ENCODE measurements at places on chromosomes 7 and 10.

GRCh38 chr10:11713186-11713743 lies 28.9 kb upstream of the ECHDC3 start:
- no peak for DNase-seq

DNA sequence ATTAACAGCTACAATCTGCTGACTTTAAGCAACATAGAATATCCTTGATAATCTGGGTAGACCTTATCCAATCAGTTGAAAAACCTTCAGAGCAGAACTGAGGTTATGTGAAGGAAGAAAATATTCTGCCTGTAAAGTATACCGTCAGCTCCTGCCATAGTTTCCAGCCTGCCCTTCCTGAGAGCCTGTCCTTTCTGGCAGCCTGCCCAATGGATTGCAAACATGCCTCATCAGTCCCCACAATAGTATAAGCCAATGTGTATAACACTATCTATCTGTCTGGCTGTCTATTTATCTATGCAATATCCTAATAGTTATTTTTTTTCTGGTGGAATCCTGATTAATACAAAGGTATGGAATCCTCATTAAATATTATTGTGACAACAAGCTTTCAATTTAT lies 489.2 kb upstream of the KCND2 start:
- no peak for DNase-seq

DNA sequence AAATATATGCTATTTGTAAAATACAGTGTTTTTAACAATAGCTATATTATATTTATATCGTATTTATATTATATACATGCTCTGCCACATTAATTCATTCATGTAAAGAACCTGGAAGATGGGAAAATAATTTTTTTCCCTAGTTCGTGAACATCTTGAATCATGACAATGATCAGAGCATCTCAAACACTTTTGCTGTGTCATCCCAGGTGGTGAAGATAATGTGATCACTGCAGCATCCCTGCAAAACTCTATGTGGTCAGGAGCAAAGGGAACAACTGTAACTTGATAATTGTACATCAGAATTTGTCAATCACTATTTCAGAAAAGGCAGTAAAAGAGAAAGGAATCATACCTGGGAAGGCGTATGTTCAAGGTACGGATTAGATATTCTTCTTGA lies 39.3 kb downstream of the RAPGEF5 start:
- DNase-seq, result no peak

DNA sequence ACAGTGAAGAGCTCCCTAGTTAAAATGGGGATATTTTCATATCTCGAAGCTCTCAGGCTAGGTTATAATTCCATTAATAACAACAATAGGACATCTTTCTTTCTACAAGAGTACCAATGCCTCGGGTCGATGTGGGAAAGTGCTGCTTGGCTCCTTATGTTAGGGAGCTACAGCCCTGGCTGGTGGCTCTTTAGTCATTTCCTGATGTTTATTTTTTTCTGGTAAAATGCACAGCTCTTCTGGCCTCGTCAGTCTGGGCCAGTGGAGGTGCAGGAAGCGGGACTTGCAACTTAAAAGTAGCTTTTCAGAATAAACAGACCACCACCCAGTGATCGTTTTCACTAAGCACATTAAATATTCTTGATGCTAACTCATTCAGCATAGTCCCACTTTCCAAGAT lies 58.3 kb downstream of the MKX start:
- no peak for DNase-seq

DNA sequence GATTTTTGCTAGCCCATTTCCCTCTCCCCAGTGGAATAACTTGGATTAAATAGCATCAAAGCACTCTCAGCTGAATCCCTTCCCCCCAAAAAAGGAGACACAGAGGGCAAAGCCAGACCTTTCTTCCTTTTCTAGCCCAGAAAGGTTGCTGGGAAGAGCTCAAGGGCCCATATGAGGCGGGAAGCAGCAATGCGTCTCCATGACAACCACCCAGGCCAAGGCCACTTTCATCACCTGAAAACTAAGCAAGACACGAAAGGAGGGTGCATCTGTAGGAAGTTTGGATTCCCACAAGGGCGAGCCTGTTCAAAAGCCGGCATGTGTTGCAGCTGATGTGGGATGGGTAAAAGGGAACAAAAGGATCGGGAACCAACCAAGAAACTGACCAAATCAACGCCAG lies 229.1 kb downstream of the PLXNA4 start:
- no peak for DNase-seq

DNA sequence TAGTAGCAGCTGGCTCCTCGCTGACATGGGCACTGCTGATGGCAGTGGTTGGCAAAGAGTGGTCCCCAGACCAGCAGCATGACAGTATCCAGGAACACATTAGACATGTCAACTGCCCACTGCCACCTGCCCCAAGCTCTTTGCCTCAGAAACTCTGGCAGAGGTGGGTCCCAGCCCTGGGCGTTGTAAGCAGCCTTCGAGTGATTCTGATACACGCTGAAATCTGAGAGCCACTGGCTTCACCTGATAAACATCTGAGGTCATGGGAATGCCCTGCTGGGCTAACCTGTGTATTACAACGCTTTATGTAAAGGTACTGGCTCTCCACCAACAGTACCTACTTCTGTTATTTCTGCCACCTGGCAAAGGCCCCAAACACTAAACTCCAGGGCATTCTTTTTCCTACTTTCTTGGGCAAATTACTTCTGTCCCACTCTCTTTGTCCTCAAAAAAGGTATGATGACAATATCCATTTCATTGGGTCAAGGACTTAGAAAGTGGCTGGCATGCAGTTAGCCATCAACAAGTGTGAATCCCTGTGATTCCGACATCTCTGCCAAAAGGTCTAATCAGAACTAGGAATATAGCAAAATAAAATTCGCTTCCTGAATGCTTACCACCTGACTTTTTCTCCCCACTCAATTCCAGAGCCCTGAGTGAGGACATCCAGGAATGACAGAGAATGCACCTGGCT lies 9.2 kb downstream of the SGMS1 start:
- DNase-seq, result no peak

DNA sequence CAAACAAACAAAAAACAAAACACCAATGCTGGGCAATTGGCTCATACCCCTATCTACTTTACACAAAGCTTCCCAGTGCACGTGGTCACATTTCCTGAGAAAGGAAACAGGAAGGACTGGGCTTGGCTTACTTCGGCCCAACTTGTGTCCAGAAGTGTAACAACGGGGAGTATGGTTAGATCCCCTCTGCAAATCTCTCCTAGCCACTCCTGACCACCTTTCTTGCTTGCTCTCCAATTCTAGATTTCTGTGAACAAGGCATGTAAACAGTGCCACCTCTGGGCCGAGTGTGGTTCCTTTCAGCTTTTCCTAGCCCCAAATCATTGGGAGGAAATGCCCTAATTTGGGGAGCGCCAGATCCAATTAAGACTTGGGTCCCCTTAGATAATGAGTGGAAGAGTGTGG lies 21.0 kb upstream of the FRAT2 start:
- no peak for DNase-seq

GRCh38 chr7:81672872-81673271 lies 97.0 kb downstream of the HGF start:
- DNase-seq, result no peak

GRCh38 chr7:134200970-134201369 lies 73.8 kb downstream of the LRGUK start:
- no peak for DNase-seq

GRCh38 chr10:112039823-112040222 lies 143.7 kb downstream of the GPAM start:
- no peak for DNase-seq

- no peak for DNase-seq
These were observed 40.0 kb upstream of the PTPN12 start for GRCh38 chr7:77497079-77497478.

- DNase-seq, result no peak
These were observed 220.9 kb downstream of the RNLS start for GRCh38 chr10:88361995-88362807.

- peak; percentile 48 for DNase-seq
These were observed 48.5 kb upstream of the SLC29A3 start for GRCh38 chr10:71270301-71271220.

- DNase-seq, result no peak
These were observed 689.6 kb downstream of the NRG3 start for GRCh38 chr10:82564353-82565196.

GRCh38 chr10:128152741-128153580 lies 26.7 kb upstream of the MKI67 start:
- DNase-seq, result no peak

DNA sequence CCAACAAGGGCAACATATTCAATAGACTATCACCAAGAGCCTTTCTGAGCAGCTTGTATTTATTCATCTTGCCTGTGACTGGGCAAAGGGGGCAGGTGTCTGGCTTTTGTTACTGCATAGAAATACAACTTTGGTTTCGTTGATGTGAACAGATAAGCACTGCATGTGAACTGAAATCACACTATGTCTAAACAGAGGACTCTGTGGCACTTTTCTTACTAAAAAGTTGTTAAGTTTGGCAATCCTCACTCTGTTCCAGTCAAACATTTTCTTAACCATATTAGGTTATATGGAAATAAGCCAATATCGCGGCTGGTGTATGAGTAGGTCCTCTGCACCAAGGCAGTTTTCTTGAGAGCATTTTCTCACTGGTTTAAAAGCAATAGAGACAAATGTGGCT lies 48.5 kb downstream of the CALD1 start:
- DNase-seq, result no peak

DNA sequence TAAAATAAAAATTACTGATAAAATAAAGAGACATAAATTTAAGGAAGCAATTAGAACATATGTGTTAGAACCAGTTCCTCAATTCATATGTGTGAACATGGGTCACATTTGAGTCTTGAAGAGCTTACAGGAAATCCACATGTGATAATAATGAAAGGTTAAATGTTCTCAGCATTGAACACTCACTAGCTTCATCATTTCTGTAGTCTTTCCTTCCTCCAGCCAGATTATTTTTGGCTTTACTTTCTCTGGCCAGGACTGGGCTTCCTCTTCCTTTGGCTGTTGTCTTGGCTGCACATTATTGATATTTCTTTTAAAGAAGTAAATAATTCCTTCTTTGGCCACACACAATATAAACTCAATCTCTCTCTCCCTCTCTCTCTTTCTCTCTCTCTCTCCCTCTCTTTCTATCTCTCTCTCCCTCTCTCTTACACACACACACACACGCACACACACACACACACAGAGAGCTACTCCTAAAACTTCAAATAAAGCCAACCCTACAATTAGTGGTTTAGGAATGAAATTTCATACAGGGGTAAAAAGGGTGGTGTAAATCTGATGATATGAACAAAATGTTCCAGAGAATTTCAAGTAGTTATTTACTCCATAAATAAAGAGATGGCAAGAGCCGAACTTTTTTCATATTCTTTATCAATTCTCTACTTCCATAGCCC lies 171.2 kb downstream of the REEP3 start:
- no peak for DNase-seq

GRCh38 chr7:12397671-12398070 lies 6.0 kb downstream of the VWDE start:
- DNase-seq, result no peak

DNA sequence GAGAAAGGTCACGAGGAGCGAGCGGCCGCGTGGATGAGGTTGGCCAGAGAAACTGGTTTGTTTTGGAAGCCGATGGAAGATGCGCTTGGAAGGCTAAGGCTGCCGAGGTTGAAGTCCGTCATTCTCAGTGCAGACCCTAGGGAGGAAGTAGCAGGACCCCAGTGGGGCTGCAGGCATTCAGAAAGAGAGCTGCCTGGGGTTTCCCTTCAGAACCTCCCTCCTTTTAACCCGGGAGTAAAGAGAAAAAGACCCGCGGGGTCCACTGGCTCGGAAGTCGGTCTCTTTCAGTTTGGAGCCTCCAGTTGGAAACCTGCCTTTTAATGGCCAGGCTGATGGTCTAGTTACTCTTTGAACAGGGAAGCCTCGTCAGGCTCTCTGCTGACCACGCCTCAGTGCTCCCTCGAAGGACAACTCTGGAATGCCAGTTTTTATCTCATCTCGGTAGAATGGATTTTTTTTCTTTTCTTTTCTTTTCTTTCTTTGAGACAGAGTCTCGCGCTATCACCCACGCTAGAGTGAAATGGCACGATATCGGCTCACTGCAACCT lies 188.6 kb downstream of the CUX1 start:
- DNase-seq, result no peak

- DNase-seq, result no peak
These were observed 259.0 kb upstream of the GHITM start for GRCh38 chr10:83880252-83880791.

DNA sequence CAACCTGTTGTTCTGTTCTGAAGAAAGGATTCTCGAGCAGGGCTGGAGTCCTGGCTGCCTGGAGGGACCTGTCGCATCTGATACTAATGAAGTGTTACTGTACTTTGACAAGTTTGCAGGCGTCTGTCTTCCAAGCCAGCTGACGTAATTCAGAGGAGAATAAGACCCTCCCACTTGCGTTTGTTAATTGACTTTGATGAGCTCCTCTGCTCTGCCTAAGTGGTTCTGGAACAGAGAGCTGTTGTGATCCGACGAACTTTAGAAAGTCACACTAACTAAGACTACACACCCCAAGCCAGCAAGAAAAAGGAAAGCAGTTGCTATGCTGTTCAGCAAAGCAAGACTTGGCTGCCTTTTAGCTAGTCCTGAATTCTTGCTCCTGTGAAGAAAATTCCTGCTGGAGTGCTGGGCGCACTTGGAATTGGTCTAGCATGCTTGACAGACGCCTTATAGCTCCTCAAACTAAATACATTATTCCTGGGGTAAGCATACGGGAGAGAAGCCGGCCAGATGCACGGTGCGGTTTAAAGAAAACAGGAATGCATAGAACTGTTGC lies 200.3 kb downstream of the CACNB2 start:
- DNase-seq, result no peak

GRCh38 chr7:20131776-20132175 lies 85.4 kb downstream of the MACC1 start:
- no peak for DNase-seq

GRCh38 chr10:118557946-118558345 lies 37.5 kb downstream of the PRLHR start:
- DNase-seq, result no peak

- peak; percentile 77 for DNase-seq
These were observed 24.4 kb upstream of the PPIF start for GRCh38 chr10:79322616-79323543.

DNA sequence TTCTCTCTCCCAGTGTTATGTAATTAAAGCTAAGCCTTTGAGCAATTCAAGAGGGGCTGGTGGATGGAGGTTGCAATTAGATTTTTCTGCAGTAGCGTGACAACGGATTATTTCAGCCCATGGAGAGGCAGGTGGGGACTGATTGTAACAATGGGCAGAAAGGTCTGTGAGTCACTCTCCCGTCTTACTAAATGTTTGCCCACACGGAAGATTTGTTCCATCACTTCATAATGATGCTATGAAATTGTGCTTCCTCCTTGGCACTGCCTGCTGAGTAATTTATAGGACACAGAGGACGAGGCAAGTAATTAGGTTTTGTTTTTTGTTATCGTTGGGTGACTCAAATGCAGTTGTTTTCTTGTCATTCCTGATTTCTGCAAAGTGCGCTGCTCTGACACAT lies 594.5 kb upstream of the DPP6 start:
- DNase-seq, result no peak

DNA sequence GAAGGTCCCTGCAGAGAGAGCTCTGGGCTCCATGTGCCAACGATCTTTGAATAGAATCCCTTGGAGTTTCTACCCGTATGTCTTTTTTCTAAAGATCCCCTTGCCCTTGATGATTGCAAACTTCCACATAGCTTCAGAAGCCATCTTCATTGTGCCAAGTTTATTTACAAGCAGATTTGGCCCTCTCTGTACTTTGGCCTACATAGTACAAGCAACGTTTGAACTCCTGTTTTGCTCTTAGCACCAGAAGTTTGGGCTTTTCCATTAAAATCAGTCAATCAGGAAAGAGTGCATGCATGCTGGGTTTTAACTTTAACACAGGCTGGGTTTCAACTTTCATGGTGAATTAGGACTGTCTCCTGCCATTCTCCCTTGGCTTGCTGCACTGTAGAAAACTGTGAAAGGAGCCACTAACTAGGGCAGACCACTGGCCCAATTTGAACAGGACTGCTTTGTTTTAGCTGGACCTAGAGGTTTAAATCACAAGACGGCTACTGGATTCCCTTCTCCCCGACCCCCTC lies 557.6 kb upstream of the GALNT17 start:
- no peak for DNase-seq
